NCI-H2171 treated with DMSO at 0.1 percent for 48 hours (cell line): ENCODE measurements at places on chromosomes 7 and 10.

DNA sequence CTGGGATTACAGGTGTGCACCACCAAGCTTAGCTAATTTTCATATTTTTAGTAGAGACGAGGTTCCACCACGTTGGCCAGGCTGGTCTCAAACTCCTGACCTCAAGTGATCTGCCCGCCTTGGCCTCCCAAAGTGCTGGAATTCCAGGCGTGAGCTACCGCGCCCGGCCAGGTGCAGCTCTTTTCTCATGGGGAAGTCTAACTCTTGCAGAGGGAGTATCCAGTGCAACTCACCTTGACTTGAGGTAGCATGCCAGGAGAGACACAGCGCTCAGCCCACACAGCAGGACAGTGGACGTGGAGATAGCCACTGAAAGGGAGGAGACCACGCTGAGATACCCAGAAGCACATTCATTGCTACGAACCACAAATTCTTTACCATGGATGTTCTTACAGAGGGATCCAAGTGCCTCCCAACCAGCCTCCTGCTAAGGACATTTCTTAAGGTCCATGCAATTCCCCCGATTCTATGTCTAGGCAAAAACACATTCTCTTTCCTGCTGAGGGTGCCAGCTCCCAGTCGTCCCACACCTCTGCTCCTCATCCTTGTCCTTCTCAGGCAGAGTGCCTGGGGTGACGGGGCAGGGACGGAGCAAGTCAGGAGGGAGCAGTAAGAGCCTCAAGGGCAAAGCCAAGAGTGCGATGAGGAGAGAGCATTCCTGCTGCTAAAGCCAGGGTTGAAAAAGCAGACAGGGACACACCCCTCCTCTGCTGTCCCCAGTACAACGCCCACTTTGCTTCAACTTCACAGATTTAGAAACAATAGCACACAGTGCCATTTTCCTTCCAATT is 21.0 kb downstream of the IL15RA start:
- DNase-seq, result no peak

DNA sequence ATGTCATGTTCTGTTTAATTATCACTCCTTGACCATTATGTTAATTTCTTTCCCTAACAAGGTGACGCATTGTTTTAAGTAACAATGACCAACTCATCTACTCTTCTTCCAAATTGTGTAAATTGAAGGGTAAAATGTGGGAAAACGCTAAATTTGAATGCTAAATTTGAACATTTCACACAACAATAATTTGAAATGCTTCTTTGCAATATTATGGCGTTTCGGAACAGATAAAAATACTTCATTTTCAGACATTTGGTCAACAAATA is 29.2 kb upstream of the KMT2C start:
- no peak for DNase-seq

DNA sequence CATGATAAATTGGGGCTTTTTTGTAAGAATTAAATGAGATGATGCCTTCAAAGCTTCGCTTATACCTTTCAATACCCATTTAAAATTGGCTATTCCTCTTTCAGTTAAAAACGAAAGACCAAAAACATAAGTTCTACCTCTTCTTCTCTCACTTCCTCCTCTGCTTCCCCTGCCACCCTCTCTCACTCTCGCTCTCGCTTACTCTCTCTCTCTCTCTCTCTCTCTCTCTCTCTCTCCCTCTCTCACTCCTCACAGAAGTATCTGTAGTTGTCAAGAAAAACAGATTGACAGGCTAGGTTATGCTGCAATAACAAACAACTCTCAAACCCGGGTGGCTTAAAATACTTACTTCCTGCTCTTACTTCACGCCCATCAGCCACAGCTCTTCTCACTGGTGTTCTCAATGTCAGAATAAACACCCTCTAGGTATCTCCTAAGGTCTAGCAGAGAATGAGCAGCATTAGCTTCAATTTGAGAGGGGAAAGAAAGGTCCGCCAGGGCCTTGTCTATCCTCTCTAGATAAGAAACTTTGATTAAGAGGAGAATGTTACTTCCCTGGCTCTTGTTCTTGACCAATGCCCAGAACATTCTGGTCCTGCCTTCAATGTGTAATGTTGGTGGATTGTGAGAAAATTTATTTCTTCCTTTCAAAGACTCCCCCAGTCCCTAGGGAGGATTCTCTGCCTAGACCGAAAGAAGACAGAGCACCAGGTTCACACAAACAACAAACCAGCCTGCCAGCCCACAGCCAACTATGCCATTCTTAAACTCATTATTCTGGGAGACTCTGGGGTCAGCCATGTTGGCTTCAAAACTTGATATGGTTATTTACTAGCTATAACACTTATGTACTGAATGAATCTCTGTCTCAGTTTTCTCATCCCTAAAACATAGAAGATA is 1028.7 kb downstream of the XPNPEP1 start:
- no peak for DNase-seq

GRCh38 chr7:14288701-14289100 is 299.2 kb upstream of the ETV1 start:
- no peak for DNase-seq

- no peak for DNase-seq
Measured at GRCh38 chr7:92797284-92797683, 39.1 kb downstream of the CDK6 start.

GRCh38 chr7:114047889-114048288 is 129.1 kb upstream of the PPP1R3A start:
- DNase-seq, result no peak

- DNase-seq, result no peak
Measured at GRCh38 chr10:79938728-79939406, 10.0 kb downstream of the SFTPD start.

DNA sequence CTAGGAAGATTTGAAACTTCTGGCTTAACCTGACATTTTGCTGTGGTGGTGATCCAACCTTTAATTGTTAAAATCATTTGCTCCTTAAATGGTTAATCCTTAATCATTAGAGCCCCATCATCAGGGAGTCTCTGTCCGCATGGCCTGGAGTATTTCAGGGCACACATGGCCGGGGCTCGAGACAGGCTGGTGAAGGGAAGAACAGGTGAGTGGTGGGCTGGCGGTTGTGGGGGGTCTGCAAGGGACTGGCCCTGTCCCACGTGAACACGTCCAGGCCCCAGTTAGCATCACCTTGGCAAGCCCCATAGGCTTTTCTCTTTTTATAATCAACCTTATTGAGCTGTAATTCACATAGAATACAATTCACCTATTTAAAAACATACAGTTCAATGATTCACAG is 109.5 kb downstream of the DNAJB6 start:
- DNase-seq, result no peak
